ENCODE measurements at places on chromosomes 2 and 18.

GRCh38 chr2:238710032-238710735, 137.7 kb upstream of the TWIST2 start:
- no peak for DNase-seq

DNA sequence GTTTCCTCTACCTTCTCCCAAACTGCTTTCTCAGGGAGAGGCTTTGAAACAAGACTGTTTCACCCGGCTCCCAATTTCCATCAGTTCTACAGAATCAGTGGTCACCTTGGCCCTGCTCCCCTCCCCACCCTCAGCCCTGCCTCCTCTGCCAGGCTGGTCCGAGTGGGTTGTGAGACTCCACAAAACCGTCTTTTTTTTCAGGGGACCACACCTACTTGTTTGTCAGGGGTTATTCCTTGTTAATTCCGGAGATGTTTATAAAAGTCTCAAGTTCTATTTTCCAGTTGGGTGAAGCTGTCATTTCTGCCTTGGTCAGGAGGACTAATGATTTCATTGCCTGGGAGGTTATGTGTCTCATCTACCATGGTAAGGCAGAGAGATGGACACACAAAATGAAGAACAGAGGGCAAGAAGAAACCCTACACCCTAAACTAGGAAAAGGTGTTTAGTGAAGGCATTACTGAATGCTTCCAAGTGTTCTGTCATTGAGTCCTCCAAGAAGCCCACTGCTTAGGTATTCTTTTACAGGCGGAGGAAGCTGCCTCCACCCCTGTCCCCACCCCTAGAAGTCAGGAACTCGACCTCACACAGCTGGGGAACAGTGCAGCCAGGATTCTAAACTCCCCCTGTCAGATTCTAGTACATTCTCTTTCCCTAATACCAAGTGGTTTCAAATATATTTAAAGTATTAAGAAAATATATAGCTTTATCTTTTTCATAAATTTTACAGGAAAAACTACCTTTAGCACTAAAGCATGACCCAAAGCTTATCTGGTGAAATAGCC, 46.3 kb downstream of the COPS8 start:
- no peak for DNase-seq

DNA sequence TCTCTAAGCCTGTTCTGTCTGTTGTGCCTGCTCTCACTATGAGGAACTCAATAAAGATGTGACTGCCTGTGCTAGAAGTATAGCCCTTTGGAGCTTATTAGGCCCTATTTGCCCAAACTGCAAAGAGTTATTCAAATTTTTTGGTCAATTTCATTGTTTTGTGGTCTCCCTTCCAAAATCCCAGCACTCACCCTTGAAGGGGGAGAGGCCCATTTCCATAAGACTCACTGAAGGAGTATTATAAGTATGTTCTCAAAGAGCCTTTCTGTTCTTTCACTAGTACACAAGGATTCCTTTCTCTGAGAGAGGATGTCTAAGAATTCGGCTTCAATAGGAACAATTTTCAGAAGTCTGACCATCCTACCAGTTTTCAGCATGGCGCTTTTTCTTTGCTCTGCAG, 641.9 kb upstream of the REG3G start:
- DNase-seq = no peak

- DNase-seq = no peak
Observed at GRCh38 chr2:199471443-199472057, 13.8 kb upstream of the SATB2 start.
